Effector CD4-positive, alpha-beta T cell (primary cell): ENCODE measurements at places on chromosomes 4 and X.

GRCh38 chr4:127364397-127364796, 268.4 kb upstream of the INTU start:
- DNase-seq, result no peak

- no peak for DNase-seq
These were observed 242.8 kb downstream of the EVC2 start for GRCh38 chr4:5465529-5465928.

- DNase-seq, result peak; percentile 18
These were observed 7.7 kb downstream of the S100P start for GRCh38 chr4:6701371-6701770.

- DNase-seq, result no peak
These were observed 680.6 kb downstream of the TECRL start for GRCh38 chr4:63728480-63729177.

DNA sequence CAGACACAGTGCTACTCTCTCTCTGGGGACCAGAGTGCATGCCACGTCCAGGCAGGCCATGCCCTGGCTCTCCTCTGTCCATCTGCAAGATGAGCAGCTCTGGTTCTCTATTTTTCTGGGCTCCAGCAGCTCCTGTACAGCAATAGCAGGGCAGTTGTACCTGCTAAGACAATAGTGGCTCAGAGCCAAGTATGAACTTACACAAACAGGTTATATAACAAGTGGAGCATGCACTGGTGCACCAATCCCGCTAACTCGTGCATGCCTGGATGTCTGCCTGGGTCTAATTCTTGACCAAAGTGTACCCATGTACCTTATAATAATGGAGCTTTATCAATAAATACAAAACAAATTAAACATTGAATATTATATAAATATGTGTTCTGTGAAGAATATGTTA, 392.3 kb downstream of the CENPC start:
- DNase-seq, result no peak

- DNase-seq, result no peak
These were observed 45.8 kb downstream of the TET2 start for GRCh38 chr4:105192474-105192873.

- no peak for DNase-seq
These were observed 123.8 kb upstream of the DDIT4L start for GRCh38 chr4:100314057-100314456.

DNA sequence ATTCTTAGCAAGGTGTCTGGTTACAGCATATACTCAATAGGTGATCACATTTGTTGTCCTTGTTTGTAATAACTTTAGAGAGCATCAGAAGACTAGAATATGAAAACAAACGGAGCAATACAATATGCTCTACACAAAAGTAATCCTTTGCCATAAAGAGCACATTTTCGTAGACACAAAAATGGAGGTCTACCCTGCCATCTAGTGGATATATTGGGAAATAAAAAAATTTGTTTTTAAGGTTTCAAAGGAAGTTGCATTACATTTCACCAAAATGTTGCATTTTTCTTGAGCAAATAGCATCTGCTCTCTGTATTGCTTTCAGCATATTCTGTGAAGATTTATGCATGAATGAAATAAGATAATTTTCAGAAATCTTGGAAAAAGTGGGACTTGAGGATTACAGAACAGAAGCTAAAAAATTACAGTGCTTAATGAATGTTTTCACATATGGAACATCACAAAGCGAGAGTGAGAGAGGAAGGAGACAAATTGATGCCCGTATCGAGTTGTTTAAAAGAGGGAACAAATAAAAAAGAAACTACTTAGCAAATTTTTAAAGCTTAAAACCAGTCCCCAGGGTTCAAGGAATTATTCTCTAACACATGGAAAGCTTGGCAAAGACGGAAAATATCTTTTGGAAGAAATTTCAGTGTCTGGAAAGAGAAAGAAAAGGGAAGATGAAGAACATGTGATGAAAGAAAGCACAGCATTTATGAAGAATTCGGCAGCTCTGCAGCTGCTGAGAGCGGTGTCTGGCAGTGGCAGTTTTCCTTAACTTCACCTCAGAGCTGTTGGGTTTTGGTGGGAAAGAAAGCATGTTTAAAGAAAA, 390.1 kb downstream of the ANKRD50 start:
- no peak for DNase-seq

GRCh38 chr4:16607241-16608066, 291.0 kb downstream of the LDB2 start:
- no peak for DNase-seq

DNA sequence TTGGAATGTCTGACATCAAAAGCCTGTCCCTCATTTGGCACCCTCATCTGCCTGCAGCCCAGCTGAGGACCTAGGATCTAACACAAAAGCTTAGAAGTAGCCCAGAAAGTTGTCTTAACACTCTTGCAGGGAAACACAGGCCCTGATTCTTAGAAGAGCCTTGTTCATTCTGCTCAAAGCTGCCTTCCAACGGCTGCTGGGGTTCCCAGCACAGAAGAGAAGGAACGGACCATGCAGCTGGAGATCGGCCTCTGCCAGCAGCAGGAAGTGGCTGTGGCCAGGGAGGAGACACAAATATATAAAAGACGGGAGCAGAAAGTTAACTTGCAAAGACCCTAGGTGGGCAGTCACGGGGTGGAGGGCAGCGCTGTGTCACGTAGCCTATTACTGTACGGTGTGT, 20.4 kb downstream of the PRPS2 start:
- no peak for DNase-seq
